Activated CD8-positive, alpha-beta memory T cell treated with anti-CD3 and anti-CD28 coated beads, Interleukin-2, amount 10 ng/mL, durations not matched to agents 7 days and 5 days (primary cell): ENCODE measurements at places on chromosomes 3 and 15.

GRCh38 chr3:2993736-2994135, 116.4 kb downstream of the IL5RA start:
- DNase-seq: no peak

GRCh38 chr3:157125101-157125500, 34.8 kb downstream of the CCNL1 start:
- no peak for DNase-seq

- DNase-seq: no peak
Observed at GRCh38 chr3:69352305-69353087, 33.4 kb downstream of the FRMD4B start.

GRCh38 chr3:160828880-160829279, 72.8 kb downstream of the PPM1L start:
- DNase-seq: no peak

- no peak for DNase-seq
Observed at GRCh38 chr3:23396746-23397145, 193.6 kb downstream of the UBE2E2 start.

DNA sequence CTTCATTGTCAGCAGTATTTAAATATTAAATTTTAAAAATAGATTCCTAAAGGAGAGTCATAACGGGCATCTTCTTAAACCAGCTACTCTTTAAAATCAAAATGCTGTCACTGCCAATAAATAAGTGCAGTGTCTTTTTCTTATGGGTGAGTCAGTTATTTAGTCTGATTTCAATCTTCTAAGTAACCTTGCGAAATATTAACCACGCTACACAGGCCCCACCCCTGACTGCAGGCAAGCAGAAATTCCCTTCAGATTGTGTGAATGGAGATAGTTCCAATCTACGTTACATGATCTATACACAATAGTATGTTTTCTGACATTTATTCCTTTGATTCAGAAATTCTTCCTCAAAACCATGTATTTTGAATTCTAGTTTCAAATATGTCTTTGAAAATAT, 141.5 kb downstream of the GADL1 start:
- no peak for DNase-seq

GRCh38 chr3:152318512-152318911, 49.8 kb downstream of the MBNL1 start:
- no peak for DNase-seq

GRCh38 chr3:130963878-130964277, 62.7 kb downstream of the ASTE1 start:
- DNase-seq: no peak

DNA sequence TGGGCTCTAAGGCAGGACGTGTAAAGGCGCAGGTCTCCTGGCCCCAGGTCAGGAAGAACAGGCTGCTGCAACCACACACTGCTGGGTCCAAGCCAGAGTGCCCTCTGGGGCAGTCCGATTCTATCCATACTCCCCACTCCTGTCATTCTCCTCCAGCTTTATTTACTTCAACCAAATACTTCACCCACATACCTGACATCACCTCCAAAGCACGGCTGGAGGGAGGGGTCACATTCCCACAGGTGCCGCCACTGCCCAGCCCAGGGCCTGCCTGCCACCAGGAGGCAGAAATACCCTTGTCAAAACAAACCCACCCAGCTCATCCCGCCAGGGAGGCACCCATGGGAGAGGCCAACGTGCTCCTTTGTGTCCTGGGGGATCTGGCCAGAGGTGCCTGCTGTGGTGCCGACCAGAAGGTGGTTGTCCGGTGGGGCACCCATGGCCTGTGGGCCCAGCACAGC, 100.4 kb downstream of the DAPK2 start:
- DNase-seq: no peak

DNA sequence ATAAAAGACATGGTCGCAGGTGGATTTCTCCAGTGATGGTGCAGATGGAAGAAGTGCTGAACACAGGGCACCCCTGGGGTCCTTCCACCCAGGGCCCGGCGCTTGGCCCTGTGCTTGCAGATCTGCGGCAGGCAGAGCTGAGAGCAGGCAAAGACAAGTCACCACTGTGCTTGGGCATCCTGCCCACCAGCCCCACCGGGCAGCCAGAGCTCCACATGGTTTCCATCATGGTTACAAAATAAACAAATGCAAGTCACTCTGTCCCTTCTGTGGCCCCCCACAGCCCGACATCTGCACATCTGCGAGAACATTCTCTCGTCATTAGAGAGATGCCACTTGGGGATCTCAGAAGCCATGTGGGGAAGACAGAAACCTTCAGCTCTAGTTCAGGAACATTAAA, 37.6 kb upstream of the SFMBT1 start:
- no peak for DNase-seq

GRCh38 chr15:73232776-73233175, 136.0 kb downstream of the HCN4 start:
- DNase-seq: no peak

GRCh38 chr15:92430069-92430440, 36.4 kb downstream of the ST8SIA2 start:
- no peak for DNase-seq

GRCh38 chr15:78387246-78388037, 47.3 kb downstream of the CRABP1 start:
- no peak for DNase-seq

- DNase-seq: no peak
Observed at GRCh38 chr3:7667774-7668173, 806.9 kb downstream of the GRM7 start.

DNA sequence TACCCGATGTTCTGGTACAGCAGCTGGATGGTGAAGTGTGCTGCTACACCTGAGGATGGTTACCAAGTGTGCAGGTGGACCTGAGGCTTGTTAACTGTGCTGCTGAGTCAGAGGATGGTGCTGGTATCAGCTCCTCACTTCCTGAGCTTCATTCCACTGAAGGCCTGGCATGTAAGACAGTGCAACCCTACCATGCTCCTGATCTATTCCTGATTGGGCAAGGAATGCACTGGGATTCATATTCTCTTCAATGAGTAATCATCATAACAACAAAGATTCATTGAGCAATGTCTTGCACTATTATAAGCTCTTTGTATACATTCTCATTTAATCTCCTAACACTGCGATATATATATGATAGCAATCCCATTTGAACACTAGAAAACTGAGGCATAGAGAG, 62.9 kb upstream of the THSD4 start:
- no peak for DNase-seq

DNA sequence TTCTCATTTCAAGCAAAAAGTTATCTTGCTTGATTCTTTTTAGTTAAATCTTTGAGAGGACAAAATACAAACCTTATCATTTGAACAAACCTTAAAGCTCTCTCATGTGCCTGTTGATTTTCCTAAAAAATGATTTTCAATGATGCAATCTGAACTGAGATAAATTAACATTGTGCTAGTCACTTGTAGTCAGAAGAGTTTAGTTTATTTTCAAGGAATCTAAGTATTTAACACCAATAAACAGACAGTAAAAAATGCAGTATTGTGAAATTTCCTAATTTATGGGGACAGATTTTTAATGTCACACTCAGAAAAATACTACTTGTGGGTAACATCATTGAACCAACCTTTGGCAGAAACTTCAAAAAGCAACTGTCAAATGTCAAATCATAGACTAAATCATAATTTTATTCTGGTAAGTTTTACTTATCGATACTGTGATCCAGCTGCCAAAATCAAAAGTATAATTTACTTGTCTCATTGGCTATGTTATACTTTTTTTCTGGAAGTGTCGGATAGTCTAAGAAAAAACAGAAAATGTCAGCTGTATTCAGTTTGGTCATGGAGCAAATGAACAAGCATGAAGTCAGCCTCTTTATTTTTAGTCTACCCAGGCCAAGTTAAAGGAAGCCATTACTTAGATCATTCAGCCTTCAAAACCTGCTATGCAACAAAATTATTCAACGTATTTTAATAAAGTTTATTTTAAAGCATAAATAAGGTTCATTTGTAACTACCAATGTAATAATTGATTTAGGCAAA, 52.4 kb upstream of the FNDC3B start:
- no peak for DNase-seq

DNA sequence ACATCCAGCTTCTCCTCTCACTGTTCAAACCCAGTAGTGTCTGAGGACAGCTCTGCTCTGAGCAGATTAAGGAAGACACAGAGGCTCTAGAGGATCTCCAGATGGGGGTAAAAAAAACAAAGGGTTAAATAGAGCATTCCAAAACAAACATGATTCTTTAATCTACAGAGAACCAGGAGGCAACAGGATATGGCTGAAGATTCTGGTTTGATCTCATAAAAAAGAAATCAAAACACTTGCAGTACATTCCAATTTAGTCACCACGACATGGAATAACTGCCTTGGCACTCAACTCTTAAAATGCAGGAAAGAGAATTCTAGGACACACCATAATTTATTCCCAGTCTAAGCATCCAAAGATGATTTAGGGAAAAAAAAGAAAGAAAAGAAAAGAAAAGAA, 32.0 kb downstream of the TM4SF4 start:
- DNase-seq: no peak

GRCh38 chr3:129425213-129425612, 3.2 kb downstream of the EFCAB12 start:
- no peak for DNase-seq

GRCh38 chr15:80659375-80659774, 35.7 kb upstream of the ABHD17C start:
- no peak for DNase-seq

DNA sequence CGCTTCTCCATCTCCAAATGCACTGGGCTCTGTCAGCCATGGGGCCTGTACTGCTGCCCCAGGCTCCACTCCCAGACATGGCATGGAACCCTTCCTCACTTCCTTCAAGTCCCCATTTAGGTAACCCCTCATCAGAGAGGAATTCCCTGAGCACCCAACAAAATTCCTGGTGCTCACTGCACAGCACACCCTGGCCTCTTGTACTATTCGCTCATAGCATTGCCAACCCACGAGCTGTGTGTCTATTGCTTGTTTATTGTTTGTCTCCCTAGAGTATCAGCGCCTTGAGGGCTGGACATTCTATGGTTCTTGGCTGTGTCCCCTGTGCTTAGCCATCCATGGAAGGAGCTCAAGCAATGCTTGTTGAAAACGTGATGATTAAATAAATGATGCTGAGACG, 46.1 kb upstream of the SLCO2A1 start:
- DNase-seq: peak; percentile 18

GRCh38 chr3:182787302-182788036, 5.8 kb upstream of the ATP11B start:
- DNase-seq: no peak

DNA sequence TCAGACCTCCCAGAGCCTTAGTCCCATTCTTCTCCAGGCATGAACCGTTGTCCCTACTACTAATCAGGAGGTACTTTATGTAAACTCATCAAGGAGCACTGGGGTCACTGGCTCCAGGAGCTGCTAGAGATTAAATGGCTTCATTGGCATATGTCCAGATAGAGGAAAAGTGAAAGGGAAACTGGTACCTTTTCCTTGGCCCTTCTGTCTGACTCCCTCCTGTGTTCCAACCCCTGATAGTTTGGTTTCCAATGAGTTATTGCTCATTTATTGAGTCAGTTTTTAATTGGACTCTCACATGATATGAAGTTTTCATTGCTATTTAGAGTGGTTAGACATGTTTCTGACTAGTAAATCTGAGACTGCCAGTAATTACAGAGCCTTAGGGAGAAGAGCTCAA, 130.5 kb upstream of the BFSP2 start:
- DNase-seq: no peak

- DNase-seq: no peak
Observed at GRCh38 chr15:71331173-71331572, 215.9 kb downstream of the THSD4 start.

GRCh38 chr15:36024031-36024688, 478.2 kb upstream of the DPH6 start:
- DNase-seq: no peak

DNA sequence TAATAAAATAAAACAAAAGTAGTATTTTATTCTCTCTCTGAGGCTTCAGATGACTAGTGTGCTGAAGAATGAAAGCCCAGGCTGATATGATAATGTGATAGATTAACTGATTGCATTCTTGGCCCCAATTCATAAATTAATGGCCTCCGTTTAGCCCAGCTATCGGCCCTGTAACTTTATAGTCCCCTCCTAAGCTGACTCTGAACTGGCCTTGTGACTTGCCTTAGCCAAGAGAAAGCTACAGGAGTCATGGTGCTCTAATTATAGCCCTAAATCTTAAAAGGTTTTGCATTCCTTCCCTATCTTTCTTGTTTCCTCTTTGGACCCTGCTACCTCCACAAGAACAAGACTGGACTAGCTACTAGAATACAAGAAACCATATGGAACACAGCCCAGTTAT, 123.2 kb upstream of the EPHA3 start:
- no peak for DNase-seq

DNA sequence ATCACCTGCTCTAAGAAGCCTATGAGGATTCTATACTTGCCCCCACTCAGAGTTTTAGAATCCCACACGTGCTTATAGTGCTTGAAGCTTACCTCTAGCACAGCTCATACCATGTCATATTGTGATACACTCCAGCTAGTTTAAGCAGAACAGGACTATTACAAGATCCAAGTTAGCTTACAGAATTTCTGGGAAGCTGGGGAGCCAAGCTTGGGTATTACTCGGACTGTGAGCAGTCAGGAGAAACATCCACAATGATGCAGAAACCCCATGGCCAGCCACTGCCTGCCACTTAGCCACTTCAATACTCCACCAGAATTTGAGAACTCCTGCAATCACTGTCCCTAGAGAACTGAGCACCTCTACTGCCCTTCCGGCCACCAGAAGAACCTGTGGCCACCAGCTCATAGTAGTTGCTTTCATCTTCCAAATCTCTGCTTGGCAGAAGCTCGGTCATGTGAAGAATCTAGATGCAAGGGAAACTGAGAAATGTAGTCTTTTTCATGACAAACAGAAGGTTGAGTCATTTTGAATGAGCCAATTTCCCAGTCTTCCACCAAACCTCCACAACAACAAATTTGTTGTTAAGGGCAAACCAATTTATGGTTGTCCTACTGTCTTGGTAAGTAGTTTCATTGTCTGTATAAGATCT, 27.7 kb upstream of the SSR3 start:
- DNase-seq: no peak

DNA sequence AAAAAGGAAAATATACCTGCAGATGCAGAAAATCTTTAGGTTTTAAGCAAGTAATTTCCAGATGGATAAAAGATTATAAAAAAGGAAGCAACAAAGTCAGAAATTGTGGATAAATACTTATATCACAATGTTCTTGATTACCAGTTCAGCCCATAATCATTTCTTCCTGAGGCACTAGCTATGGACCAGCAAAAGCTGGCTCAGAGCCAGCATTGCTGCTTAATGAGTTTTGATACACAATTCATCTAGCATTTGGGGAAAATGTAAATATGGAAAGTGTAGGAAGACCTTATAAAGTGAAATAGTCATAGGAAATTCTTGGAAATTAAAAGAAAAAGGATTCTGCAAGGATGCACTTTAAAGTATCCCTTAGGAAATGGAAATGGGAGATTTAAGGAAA, 168.3 kb upstream of the GBE1 start:
- no peak for DNase-seq

DNA sequence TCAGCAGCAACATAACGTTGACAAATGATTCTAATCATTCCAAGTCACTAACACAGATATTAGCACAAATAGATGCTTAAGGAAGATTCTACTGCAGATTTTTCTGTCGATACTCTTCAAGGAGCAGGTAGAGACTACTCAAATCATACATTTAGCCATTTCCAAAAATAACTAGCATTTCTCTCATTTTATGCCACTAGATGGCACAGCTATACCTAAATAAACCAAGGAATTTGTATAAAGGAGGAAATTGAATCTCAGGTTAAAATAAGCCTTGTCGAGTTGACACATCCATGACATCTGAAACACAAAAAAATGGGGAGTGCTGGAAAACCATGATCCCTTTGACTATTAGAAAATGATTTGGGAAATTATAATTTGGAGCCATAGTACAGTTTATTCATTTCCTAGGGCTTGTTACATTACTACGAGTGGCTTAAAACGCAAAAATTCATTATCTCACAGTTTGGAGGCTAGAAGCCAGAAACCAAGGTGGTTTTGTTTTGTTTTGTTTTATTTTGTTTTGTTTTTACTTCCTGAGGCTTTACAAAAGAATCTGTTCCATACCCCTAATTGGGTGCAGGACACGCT, 59.5 kb upstream of the STRIT1 start:
- DNase-seq: no peak
